NCI-H526 (cell line): ENCODE measurements at places on chromosomes 3 and 15.

DNA sequence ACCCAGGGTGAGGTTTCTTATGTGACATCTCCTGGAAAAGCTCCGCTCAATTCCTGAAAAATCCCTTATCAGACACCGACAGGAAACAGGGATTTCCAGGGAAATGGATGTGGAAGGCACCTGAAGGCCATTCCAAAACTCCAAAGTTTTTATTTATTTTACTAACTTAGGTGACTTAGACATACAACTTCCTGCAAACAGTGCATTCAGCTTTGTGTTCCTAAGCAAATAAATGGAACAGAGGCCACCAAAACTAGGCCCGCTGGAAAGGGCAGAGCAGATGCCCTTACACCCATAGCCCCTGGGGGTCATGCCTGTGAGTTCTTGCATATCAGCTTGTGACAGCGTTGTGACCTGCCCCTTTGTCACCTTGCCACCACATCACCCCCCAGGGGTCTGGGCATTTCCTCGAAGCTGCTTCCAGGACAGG is 239.4 kb downstream of the XXYLT1 start:
- no peak for DNase-seq

- DNase-seq, result no peak
Measured at GRCh38 chr3:86420990-86421739, 569.8 kb downstream of the VGLL3 start.

GRCh38 chr3:132981719-132982118 is 56.5 kb upstream of the TMEM108 start:
- DNase-seq, result no peak

DNA sequence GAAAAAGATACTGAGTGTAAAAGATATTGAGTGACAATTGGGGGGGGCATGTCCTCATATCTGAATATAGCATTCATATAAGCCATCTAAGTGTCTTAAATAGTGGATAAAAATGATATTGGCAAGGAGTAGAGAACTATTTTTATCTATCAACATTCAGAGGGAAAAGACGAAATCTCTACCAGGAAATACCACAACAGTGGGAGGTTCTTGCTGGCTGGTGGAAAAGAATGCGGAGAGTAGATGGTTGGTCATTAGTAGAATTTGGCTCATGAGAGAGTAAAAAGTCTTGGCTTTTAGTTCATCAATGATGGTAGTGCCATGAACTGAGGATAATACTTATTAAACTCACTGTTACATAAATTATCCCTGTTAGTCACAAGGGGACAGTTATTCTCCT is 4.8 kb upstream of the TCF12 start:
- no peak for DNase-seq

- no peak for DNase-seq
Measured at GRCh38 chr3:14393440-14394106, 8.8 kb upstream of the SLC6A6 start.

DNA sequence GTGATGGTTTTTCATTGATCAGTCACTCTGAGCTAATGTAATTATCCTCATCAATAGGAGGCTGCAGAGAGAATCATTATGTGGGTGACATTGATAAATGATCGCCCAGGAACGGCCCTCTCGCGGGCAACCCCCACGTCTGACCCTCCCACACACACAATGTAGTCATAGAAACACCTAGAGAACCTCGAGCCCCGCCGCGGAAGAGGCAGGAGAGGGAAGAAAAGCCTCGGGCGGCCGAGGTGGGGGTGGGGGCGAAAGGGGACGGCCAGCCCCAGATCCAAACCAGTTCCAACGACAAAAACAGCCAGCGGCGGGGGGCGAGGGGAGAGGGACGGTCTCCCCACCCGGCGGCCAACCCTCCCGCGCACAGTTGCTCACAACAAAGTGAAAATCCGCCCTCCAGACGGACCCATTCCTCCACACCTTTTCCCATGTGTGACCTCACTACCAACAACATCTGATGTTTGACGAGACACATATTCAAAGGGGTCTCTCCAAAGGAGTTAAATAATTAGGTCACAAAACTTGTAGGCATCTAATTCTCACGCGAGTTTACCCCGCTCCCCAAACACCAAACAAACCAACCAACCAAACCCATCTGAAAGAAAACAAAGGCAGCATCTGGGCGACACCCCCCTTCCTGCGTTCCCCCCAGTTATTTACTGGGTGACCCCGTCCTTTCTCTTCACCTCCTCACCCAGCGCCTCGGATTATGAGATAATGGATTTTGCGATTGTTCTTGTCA is 213.0 kb downstream of the MEIS2 start:
- DNase-seq, result peak; percentile 54

- DNase-seq, result no peak
Measured at GRCh38 chr3:83513677-83514076, 1445.1 kb upstream of the CADM2 start.

DNA sequence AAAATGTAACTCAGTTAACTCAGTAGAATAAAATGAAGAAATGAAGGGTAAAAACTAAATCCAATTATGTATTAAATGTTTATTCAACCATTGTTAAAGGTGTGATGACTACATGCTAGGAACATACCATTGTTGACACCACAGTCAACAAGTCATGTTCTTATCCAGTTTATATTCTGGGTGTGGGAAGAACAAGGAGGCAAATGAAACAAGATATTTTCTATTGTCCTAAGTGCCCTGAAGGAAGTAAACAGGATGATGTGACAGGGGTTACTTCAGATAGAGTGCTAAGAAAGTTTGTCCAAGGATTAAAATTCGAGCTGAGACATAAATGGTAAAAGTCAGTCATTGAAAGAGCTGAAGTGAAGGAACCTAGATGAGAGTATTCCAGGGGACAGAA is 13.1 kb downstream of the AP3S2 start:
- DNase-seq, result no peak

DNA sequence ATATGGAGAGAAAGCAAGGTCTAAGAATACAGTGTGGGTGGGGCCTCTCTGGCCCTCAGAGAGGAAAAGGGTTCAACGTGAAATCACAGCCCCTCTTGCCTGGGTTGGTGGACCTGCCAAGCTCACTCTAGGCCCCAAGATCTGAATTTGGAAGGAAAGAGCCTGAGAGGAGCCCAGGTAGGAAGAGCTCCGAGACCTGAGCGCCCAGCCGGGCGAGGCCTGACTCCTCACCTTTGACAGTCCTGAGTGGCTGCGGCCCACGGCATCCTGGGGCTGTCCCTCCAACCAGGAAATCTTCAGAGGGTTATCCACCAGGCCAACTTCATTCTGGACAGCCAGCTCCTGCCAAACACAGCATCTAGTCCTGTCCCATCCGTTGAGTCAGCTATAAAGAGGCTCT is 3.7 kb downstream of the C15orf62 start:
- DNase-seq, result no peak

DNA sequence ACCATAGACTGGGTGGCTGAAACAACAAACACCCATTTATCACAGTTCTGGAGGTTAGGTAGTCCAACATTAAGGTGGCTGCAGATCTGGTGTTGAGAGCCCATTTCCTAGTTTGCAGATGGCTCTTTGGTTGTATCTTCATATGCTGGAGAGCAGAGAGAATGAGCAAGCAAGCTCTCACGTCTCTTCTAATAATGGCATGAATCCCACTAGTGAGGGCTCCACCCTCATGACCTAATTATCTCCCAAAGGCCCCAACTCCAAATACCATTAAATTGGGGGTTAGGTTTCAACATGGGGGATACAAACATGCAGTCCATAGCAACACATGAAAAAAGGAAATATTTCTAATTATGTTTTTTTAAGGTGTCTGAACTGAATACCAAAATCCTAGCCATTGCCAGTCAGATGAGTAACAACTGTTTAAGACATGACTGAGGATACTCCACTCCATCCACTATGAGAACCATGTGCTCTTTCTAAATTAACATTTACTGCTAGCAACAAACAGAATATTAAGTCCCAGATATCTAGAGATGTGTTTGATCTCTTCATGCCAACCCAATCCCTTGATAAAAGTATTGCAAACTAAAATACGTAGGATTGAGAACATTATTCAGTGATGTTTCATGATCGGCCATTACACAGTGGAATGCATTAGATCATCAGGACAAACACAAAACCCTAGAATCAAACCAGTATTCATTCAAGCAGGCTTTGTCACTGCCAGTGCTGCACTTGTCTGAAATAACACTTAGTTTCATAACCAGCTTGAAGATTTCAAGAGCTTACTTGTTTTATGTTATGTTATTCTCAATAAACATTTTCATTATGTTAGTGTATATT is 340.3 kb downstream of the SLC9A9 start:
- no peak for DNase-seq

GRCh38 chr3:111667621-111668239 is 72.6 kb upstream of the ZBED2 start:
- DNase-seq, result no peak

DNA sequence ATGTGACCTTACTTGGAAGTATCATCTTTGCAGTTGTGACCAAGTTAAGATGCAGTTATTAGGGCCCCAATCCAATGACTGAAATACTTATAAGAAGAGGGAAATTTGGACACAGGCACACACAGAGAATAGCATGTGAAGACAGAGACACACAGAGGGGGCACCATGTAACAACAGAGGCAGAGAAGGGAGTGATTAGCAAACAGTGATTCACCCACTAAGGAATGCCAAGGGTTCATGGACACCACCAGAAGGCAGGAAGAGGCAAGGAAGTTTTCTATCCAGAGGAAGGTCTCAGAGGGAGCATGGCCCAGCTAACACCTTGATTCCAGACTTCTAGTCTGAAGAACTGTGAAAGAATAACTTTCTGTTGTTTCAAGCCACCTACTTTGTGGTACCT is 25.0 kb downstream of the SIDT1 start:
- DNase-seq, result no peak

GRCh38 chr15:63727542-63727941 is 106.2 kb downstream of the HERC1 start:
- no peak for DNase-seq

- no peak for DNase-seq
Measured at GRCh38 chr3:87436781-87437543, 160.6 kb upstream of the POU1F1 start.

GRCh38 chr15:34243226-34243625 is 18.4 kb downstream of the EMC4 start:
- DNase-seq, result no peak

DNA sequence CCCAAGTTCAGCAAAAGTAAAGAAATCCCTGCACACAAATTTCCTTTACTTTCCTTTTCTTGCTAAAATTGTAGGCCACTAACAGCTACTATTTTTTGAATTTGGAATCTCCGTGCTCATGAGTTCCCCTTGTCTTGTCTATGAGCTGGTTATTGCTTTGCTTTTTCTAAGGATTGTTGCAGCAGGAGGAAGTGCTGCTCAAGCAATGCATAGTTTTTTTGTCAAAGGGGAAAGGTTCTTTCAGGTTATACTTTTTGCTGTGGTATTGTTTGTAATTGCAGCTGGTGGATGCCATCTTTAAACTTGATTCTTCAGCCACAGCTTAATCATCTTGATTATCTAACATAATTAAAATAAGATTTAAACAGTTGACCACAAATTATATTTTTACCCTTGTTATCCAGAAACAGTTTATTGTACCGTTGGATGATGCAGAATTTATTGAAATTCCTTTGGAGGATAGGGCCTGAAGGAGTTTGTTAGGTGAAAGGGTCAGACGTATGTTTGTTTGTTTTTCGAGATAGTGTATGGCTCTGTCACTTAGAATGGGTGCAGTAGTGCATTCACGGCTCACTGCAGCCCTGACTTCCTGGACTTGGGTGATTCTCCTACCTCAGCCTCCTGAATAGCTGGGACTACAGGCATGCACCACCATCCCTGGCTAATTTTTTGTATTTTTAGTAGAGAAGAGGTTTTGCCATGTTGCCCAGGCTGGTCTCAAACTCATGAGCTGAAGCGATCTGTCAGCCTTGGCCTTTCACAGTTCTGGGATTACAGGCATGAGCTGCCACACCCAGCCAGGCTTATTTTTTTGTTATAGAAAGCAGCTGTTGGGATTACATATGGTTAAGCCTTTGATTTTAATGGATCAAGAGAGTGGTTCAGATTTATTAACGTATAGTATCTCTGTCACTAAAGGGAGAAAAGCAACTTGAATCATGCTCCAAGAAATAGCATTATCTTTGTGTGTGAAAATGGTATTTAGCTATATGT is 11.7 kb downstream of the MGA start:
- DNase-seq, result no peak

GRCh38 chr3:27939521-27939920 is 217.4 kb upstream of the EOMES start:
- DNase-seq, result no peak

DNA sequence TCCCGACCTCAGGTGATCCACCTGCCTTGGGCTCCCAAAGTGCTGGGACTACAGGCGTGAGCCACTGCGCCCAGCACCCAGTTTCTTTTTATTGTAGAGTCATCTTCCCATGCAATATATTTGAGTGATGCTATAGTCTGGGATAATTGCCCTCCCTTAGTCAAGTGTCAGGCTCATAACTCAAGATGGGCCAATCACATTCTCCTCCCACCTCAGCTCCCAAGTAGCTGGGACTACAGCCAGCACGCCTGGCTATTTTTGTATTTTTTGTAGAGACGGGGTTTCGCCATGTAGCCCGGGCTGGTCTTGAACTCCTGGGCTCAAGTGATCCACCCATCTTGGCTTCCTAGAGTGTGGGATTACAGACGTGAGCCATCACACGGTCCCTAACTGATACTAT is 15.2 kb upstream of the PTPN9 start:
- DNase-seq, result no peak

DNA sequence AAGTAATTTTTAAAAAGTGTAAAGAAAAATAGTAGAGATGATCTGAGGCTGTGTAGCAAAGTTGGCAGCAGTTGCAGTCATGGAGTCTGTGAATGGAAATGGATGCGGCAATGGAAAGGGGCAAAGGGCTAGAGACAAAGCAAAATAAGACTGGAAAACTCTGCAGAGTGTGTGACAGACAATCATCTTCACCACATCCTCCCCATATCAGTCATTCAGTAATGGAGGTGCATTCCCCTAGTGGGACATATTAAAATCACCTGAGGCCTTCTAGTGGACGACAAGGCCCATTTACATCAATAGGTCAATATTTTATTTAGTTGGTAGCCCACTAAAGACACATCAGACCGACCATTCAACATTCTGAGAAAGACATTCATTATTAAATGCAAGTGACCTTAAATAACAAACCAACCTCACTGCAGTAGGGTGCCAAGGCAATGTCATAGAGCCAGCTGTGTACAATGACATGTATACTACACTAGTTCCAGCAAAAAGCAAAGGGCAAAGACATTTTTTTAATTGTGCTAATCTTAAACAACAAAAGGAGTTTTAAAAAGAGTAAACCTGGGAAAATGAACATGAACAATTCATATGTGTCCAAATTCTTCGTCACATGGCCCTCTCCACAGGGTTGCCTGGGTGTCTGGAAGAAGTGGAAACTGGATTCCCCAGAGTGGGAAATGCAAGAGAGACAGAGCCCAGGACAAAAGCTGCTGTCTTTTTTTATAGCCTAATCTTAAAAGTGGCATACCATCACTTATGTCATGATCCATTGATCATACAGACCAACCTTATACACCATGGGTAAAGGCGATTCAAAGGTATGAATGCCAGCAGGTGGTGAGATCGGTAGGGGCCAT is 15.6 kb upstream of the RAP2B start:
- no peak for DNase-seq
